ENCODE measurements at places on chromosomes 7 and 10.

DNA sequence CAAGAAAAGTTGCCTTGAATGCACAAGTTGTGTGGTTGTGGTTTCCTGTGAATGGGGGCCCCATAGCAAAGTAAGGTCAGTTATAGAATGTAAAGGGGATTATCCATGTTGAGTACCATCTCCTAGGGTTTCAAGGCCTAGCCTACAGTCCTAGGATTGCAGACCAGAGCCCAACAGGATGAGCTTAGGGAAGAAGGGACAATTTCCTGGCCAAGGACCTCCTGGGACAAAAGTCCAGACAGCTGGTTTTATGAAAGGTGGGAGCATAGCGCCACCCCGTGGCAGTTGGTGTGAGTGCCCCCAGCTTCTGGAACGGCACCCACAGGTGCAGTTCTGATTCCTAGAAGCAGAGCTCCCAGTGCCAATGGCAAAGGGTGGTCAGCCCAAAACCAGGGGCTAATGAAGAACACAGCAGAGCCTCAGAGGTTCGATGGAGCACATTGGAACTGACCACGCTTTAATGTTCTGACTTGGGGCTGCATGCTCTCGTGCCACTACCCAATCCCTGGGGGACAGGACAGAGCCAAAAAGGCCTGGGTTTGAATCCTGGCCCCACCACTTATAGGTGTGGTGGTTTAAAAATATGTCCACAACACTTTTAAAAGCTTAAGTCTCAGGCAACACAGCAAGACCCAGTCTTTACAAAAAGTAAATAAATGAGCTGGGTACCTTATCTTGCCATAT is 25.8 kb upstream of the TMEM120A start:
- DNase-seq, result peak; percentile 83
- H3K27me3 ChIP-seq, result no peaks in the 10 kb centered on the region
- H3K4me3 ChIP-seq, result no peak overlapping the region

GRCh38 chr10:62459072-62459471 is 84.9 kb downstream of the ZNF365 start:
- no peak overlapping the region for H3K27ac ChIP-seq
- no peaks in the 10 kb centered on the region for H3K36me3 ChIP-seq
- DNase-seq, result no peak
- H3K4me3 ChIP-seq, result no peak overlapping the region

DNA sequence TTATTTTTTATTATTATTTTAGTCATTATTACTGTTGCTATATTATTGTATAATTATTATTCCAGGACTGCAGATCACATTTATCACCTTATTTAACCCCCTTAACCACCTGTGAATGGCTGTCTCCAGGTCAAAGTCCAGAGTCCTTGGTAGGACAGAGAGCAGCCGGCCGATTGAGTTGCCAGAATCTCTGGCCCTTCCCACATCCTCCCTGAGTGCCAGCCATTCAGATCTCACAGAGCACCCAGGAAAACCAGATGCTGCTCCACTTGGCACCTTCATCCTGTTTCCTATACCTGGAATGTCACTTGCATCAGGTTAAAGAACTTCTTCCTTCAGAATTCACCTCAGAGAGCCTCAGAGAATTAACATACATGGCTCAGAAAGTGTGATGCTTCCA is 101.1 kb downstream of the ELAPOR2 start:
- H3K27ac ChIP-seq, result no peak overlapping the region
- H3K36me3 ChIP-seq, result no peaks in the 10 kb centered on the region
- H3K27me3 ChIP-seq, result no peaks in the 10 kb centered on the region

GRCh38 chr7:97372882-97373281 is 255.4 kb downstream of the SDHAF3 start:
- no peak for DNase-seq
- no peaks in the 10 kb centered on the region for H3K4me1 ChIP-seq
- no peaks in the 10 kb centered on the region for H3K36me3 ChIP-seq
- no peak overlapping the region for H3K27ac ChIP-seq
- no peaks in the 10 kb centered on the region for H3K27me3 ChIP-seq

DNA sequence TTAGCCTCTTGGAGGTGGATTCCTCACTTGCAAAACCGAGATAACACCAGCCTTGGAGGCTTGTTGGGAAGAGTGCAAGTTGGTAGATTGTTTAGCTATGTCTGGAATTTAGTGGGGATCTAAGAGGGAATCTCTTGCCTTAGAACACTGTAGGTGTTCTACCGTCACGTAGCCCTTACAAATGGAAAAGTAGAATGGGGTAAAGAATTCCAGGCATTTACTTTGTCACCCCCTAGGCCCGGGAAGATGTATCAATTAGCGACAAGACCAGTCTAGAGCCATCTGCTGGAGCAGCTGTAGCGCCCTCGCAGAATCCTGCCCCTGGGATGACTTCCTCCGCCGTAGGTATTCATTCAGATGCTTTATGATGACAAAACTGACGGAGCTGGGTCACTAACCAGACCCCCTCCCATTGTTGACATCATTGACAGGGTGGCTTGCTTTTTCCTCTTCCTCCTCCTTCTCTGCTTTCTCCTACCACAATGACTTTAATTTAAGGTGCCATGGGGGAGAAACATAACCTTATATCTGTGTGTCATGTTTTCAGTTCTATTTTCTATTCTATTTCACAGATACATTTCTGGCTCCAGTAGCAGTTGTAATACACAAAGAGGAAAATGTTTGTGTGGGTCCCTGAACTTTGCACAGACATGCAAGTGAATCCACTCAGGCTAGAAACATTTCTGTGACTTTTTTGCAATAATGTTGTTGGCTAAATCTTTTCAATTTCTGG is 262.6 kb upstream of the LYZL1 start:
- H3K4me3 ChIP-seq, result no peak overlapping the region
- no peak overlapping the region for H3K27ac ChIP-seq
- no peak for DNase-seq
- H3K36me3 ChIP-seq, result no peaks in the 10 kb centered on the region

- no peak overlapping the region for H3K4me3 ChIP-seq
- H3K27ac ChIP-seq, result no peak overlapping the region
- no peaks in the 10 kb centered on the region for H3K27me3 ChIP-seq
- H3K4me1 ChIP-seq, result no peaks in the 10 kb centered on the region
These were observed 270.5 kb downstream of the BICC1 start for GRCh38 chr10:58782876-58783851.

DNA sequence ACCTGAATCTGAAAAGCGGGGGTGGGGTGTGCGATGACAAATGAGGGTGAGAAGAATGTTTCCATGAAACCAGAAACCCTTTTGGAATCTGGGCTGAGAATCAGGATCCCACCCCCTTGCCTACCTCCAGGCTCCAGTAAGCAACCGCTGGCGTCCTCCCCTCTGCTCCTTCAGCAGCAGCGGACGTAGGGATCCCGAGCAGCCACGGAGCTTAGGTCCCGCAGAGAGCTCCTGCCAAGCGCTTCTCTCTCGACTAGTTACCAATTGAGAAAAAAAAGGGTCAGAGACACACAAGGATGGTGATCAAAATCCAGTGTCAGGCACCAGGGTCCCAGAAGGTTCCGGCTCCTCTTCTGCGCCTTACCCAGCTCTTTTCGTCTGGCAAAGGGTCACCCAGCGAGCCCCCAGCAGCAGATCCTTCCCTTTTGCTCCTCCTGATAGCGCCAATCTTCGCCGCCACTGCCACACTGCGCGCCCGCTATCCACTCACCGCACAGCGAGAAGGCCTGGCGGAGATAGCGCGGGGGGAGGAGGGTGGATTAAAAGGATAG is 733.5 kb downstream of the ZWINT start:
- H3K36me3 ChIP-seq, result no peaks in the 10 kb centered on the region
- DNase-seq, result peak; percentile 7
- H3K27ac ChIP-seq, result no peak overlapping the region

DNA sequence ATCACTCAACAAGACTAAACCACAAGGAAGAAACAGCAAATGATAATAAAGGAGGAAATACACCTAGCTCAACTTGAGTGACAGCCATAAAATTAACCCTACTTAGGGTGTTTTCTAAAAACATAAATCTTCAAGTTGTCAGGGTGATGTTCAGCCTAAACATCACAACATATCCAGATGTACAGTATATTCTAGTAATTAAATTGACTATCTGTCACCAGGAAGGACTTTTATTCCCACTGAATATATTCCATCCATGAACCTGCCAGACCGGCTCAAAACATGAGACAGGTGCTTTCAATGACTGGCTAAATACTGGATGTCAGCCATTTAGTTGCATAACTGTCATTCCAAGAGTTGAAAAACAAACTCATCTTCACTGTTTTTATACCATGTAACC is 298.1 kb upstream of the NEBL start:
- DNase-seq, result peak; percentile 56
- H3K4me1 ChIP-seq, result peaks cover 30% of the 10 kb centered on the region
- no peak overlapping the region for H3K4me3 ChIP-seq
- peak overlapping the region; percentile 56 for H3K27ac ChIP-seq
- no peaks in the 10 kb centered on the region for H3K27me3 ChIP-seq

Measured in thyroid gland (tissue), 4 donors.